Right hindlimb (tissue), 1 donor: ENCODE measurements at places on chromosomes 5 and 9.

DNA sequence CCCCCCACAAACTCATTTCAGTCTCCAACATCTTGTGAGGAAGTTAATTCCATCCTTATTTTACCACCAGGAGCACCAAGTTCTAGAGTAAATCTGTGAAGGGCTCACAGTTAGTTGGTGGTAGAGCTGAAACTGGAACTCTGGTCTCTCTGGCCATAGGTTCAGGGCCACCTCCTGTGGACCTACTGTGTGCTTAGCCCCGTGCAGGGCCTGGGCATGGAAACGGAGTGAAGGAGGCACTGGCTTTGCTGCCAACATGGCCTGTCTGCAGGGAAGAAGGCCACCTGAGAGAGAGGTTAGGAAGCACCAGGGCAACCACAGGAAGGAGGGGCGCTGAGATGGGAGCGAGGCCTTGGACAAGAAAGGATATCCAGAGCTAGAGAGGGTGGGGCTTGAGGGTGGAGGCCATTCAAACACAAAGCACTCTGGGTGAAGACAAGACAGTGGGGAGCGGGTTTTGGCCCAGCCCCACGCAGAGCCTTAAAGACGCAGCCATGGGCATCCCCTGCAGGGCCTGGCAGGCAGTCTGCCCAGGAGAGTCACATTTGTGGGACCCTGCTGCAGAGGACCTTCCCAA is 16.0 kb upstream of the DAB2IP start:
- no peak for DNase-seq

- DNase-seq: no peak
These were observed 294.3 kb upstream of the HAPLN1 start for GRCh38 chr5:84014966-84015365.

GRCh38 chr5:66144834-66145390 is 812 bp downstream of the SREK1 start:
- DNase-seq: no peak

GRCh38 chr5:176856746-176857145 is 42.4 kb downstream of the HK3 start:
- DNase-seq: no peak

GRCh38 chr9:131263701-131264100 is 12.6 kb downstream of the FAM78A start:
- no peak for DNase-seq

DNA sequence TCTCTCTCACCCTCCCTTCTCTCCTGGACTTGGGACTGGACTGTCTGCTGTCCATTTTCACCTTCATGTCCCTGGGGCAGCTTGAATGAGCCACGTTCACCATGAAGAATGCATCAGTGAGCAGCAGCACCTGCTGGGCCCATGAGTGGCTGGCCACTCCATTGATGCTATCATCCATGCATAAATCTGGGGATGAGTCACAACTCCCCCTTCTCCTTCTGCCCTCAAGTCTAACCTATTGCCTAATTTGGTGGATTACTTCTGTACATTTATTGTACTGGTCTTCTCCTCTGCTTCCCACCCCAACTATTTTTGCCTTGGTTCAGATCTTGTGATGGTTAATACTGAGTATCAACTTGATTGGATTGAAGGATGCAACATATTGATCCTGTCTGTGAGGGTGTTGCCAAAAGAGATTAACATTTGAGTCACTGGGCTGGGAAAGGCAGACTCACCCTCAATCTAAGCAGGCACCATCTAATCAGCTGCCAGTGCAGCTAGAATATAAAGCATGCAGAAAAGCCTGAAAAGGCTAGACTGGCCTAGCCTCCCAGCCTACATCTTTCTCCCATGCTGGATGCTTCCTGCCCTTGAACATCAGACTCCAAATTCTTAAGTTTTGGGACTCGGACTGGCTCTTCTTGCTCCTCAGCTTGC is 46.7 kb downstream of the GDNF start:
- DNase-seq: no peak

GRCh38 chr5:119410448-119411159 is 41.7 kb upstream of the HSD17B4 start:
- no peak for DNase-seq

- no peak for DNase-seq
These were observed 126.8 kb upstream of the DMRT1 start for GRCh38 chr9:714675-715074.

GRCh38 chr5:31280210-31280609 is 86.7 kb downstream of the CDH6 start:
- DNase-seq: no peak

DNA sequence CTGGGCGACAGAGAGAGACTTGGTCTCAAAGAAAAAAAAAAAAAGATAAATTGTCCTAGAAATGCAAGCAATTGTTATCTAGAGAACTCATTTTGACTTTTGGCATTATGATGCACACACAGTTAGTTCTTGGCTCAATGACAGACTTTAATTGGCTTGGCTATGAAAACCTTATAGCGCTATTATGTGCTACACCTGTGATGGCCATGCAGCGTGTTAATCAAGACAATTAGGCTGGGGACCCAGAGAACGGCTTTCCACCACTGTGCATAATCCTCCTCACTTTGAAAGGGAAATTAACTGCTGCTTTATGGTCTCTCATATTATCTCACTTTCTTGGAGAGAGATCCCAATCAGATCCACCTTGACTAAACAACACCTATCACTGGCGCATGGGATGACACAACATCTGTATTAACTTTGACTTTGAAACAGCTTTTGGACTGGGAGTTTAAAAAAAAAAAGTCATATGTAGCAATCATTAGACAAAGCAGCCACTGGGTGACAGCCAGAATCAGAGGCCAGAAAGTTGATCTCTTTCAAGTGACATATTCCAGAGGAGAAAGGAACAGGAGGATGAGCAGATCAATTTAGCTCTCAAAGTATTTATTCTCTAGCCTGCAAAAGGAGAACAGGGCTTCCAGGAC is 132.5 kb downstream of the PPP2R2B start:
- no peak for DNase-seq

DNA sequence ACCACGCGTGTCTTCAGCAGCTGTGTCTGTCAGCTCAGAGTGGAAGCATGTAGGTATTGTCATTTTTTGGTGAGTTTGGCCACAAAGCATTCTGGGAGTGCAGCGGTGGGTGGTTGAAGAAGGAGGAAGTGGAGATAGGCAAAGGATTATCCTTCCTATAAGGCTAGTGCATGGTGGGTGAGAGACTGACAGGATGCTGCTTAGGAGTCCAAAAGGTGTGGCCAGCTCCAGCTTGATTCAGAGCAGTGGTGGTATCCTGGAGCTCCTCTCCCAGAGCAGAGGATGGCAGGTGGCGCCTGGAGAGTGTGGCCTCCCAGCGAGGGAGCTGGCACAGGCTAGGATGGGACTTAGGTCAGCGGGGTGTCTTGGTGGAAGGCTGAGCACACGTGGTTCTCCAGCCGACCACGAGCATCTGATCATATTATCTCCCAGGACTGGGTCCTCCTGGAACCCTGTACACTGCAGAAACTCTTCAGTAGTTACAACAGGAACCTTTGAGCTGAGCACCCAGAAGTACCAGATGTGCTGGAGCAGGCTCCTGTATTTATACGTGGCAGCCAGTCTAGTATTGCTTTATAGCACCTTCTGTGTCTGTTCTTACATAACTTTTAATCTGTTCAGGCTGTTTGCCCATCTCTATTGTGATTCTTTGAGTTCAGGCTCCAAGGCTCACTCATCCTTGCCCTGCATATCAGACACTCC is 29.6 kb downstream of the MAML1 start:
- no peak for DNase-seq
